Mesenchymal stem cell (in vitro differentiated cells and primary cell): ENCODE measurements at places on chromosomes 1 and 21.

DNA sequence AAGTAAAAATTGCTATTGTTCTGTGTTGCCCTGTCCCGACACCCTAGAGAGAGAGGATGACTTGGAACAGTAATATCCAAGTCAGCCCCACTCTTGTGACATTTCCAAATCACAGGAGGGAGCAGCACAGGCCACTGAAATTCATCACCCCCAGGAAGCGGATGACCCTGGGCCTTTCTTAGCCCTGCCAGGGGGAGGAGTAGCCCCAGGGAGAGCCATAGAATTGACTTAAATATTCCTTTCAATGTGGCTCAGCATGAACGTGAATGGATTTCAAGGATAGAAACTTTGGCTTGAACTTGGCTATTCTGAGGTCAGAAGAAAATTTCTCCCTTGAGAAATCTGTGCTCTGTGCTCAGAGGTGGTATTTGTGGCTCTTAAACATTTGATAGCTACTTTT, 80.6 kb downstream of the CENPF start:
- no peak for DNase-seq

GRCh38 chr1:103024051-103024450, 84.3 kb downstream of the COL11A1 start:
- DNase-seq = no peak

DNA sequence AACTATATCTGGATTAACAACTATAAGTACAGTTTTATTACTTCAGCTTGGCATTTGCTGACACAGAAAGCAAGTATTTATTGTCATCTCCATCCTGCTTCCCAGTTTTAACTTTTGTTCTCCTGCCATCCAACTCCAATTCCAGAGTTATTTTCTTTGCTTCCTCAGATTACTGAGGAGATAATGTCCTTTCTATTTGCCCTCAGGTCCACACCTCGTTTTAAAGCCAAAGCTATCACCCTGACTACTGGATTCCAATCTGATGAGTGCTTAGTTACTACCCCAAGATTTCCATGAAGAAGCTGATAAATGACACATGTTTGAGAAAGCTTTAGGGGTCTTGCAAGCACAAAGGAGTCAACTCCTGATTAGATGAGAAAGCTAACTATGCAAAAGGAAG, 25.2 kb downstream of the ACKR1 start:
- no peak for DNase-seq

- DNase-seq = no peak
Observed at GRCh38 chr1:206098242-206098919, 18.8 kb downstream of the AVPR1B start.
